ENCODE measurements at places on chromosomes 4 and X.

DNA sequence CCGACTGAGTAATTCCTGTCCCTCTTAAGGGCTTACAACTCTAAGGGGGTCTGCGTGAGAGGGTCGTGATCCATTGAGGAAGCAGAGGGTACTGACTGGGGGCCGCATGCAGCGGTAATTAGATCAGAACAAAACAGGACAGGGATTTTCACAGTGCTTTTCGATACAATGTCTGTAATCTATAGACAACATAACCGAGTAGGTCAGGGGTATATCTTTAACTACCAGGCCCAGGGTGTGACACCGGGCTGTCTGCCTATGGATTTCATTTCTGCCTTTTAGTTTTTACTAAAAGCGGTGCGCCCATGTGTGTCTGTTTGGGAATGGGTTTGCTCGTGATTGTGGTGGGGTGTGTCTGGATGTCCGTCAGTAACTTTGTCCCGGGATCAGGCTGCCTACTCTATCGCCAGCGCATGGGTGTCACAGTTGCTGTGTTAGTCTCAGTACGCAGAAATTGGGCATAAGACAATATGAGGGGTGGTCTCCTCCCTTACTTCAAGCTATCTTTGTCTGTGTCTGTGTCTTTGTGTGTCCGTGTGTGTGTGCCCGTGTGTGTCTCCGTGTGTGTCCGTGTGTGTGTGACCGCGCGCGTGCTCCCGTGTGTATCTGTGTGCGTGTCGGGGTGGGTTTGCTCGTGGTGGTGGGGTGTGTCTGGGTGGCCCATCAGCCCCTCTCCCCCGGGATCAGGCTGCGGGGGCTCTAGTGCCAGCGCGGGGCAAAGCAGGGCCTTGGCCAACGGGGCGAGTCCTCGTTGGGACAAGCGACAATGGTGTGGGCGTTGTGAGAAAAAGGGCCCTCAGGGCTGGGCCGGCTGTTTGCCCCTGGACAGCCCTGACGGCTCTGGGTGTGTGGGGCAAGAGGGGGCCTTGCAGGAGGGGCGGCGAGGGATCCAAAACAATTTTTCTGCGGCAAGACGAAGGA, 10.4 kb downstream of the FRG2 start:
- no peak for DNase-seq

GRCh38 chrX:83845397-83845796, 15.5 kb upstream of the CYLC1 start:
- peak; percentile 23 for DNase-seq

DNA sequence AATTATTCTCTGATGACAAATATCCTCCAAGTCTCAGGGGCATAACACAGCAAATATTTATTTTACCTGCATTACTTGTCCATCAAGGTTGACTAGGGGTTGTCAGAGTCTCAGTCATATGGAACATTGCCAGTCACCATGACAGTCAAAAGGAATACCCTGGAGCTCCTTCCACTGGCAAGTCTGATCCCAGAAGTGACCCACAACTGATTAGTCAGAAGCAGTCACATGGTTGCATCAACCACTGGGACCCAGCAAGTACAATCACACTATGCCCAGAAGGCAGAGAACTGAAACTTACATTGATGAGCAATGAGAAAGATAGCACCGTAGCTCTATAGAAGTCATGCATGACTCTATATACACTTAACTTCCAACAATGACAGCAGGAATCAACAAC, 41.9 kb upstream of the SOD3 start:
- no peak for DNase-seq

DNA sequence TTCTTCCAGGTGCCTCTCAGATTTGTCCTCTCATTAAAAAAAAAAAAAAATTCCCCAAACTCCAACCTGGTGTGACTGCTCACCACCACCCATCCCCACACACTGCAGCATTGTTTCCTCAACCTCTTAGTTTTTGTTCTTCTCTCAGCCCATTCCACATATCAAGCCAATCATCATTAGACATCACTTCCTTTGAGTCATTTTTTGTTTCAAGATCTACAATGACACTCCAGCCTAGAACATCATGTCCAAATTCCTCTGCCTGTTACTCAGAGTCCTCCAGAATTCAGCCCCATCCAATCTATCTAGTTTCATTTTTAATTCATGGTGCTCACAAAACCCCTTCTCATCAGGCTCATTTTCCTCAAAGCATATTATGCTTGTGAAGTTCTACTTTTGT, 262.5 kb upstream of the TEX13A start:
- DNase-seq, result no peak

GRCh38 chr4:47839259-47839658, 1.4 kb upstream of the CORIN start:
- peak; percentile 4 for DNase-seq

- DNase-seq, result no peak
These were observed 101.9 kb downstream of the FBXW7 start for GRCh38 chr4:152434011-152434410.

DNA sequence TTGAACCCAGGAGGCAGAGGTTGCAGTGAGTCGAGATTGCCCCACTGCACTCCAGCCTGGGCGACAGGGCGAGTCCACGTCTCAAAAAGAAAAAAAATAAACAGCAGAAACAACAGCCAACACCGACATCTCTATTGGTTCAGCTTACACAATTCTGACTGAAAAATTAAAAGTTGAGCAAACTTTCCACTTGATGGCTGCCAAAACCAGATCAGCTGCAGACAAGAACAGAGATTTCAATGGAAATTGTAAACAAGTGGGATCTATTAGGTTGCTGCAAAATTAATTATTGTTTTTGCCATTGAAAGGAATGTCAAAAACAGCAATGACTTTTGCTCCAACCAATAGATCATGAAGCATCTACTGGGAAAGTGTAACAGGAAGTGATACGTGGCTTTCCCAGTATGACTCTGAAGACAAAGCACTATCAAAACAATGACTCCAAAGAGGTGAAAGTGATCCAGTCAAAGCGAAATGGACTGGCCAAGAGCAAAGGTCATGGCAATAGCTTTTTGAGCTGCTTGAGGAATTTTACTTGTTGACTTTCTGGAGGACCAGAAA, 26.3 kb downstream of the UPF3B start:
- no peak for DNase-seq

DNA sequence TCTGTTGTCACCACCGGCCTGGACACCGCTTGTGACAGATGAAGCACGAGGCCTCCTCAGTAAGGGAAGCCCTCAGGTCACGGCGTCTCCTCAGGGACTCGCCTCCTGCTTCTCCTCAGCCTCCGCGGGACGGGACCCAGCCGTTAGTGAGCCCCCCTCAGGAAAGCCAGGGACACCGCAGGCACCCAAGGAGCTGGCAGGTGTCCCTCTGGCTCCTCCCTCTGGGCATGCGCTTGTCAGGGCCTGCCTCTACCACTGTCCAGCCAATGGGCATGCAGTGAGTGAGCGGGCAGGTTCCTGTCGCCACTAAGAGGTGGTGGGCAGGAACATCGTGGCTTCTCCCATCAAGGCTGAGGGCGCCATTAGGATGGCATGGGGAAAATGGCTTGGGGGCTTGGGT, 23.5 kb upstream of the CT55 start:
- DNase-seq, result peak; percentile 14
